Aortic smooth muscle cell (primary cell): ENCODE measurements at places on chromosomes 16 and 17. TPM values are rescaled to one million over a fixed set of nuclear protein-coding genes. Genes with fewer than 3 reads are reported as not detected.

Gene SARM1
- total RNA-seq, result 6.0 and 6.5 TPM in 2 replicates

Gene CES1
- total RNA-seq, result 0.06 and 0.13 TPM in 2 replicates

Gene SERPINF2
- total RNA-seq, result not detected in 2 replicates

Gene ITGB3
- total RNA-seq, result 10.7 and 14.2 TPM in 2 replicates

Gene OTOA
- 0.13 and 0.19 TPM in 2 replicates for total RNA-seq

Gene CYB5B
- 86.1 and 93.3 TPM in 2 replicates for total RNA-seq

Gene SLC25A39
- total RNA-seq, result 60.7 and 67.2 TPM in 2 replicates

Gene OR1A1
- total RNA-seq, result not detected in 2 replicates

Gene SKAP1
- 0.13 TPM in 1 of 2 replicates, not detected in the other for total RNA-seq

Gene DNAI2
- not detected in 2 replicates for total RNA-seq
